ENCODE measurements at places on chromosomes 2 and 18.
A peak's percentile ranks its signal among the peaks of the same experiment; 100 is the strongest.

DNA sequence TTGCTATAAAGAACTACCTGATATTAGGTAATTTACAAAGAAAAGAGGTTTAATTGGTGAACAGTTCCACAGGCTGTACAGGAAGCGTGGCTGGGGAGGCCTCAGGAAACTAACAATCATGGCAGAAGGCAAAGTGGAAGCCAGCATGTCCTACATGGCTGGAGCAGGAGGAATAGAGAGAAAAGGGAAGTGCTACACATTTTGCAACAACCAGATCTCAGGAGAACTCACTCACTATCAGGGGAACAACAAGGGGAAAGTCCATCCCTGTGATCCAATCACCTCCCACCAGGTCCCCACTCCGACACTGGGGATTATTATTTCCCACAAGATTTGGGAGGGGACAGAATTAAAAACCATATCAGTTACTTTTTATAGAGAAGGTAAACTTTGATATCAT, 273.5 kb upstream of the MMADHC start:
- no peak for DNase-seq

GRCh38 chr2:39265315-39265714, 21.5 kb upstream of the CDKL4 start:
- DNase-seq, result no peak

DNA sequence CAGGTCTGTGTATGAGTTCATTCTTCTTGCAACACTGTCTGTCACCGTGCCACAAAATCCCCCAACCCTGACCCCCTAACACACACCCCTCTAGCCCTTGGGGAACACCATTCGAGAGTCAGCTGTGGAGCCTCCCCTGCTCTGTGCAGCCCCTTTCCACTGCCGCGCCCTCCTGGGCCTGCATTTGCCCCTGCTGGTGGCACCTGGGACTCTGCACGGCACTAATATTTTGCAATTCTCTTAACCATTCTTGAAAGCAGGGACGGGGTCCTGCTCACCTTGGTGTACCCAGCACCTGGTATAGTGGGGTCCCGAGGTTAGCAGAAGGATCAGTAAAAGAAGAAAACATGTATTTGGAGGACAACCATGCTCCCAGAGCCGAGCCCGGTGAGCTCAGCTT, 124.0 kb downstream of the HDAC4 start:
- no peak for DNase-seq

DNA sequence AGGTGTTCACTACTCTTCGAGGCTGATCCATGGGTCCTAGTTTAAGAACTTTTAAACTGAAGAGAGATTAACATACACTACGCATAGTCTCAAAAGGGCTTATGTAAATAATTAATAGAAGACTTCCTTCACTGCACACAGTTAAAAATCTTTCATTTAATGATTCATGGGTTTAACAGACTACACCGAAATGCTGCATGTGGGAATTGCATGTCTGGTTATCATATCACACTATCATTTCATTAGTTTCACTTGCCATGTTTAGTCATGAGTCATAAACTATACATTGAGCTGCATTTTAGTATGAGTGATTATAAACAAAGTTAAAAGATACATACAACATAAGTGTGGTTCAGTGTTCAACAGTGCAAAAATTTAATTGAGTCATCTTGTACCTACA, 31.2 kb downstream of the GLS start:
- DNase-seq, result no peak

- DNase-seq, result peak; percentile 84
Measured at GRCh38 chr2:152694161-152694661, 23.1 kb downstream of the PRPF40A start.

DNA sequence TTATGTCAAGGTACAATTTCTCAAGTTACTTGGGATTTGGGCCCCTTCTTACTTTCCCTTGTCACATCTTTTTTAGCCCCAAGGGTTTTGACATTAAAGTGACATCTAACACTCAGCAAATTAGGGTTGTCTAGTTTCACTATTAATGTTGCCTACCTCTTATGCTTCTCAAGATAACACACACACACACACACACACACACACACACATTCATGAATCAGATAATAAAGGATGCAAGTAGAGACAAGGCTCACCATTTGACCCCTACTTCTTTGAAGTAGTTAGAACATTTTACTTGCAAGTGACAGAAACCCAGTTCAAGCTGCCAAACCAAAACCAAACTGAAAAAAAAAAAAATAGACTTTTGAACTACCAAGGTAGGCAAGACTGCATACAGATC, 138.8 kb downstream of the TRIB2 start:
- DNase-seq, result no peak

- no peak for DNase-seq
Measured at GRCh38 chr2:72572501-72572900, 253.3 kb downstream of the EXOC6B start.

DNA sequence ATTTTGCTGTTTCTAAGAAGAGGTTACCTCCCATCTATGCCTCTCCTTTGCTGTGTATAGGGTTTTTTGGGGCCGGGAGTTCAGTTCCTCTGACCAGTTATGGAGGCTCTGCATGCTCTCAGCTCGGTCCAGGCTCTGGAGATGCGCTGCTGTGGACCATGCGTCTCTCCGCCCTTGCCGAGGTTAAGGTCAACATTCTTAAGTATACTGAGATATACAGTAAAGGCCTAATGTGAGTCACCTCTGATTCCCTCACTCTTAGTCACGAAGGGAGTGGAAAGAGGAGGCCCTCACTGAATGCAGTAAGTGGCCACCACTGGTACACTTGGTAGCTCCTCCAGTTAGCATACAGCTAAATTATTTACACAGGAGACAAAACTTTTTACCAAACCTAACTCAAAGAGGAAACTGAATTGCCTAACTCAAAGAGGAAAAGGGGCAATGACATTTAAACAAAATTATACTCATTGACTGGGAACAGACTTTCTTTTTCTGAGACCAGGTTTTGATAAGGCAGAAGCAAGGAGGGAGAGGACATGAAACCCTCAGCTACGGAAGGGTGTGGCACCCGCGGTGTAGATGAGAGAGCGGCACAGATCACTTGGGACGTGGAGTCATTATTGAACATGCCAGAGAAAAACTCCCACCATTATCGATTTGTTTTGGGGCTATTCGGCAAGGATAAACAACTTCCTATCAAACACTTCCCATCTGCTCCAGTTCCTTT, 98.7 kb downstream of the COPS8 start:
- DNase-seq, result peak; percentile 89

- DNase-seq, result no peak
Measured at GRCh38 chr2:170550501-170550900, 164.6 kb upstream of the SP5 start.

- peak; percentile 91 for DNase-seq
Measured at GRCh38 chr2:223041527-223042109, 10.4 kb upstream of the KCNE4 start.
